Activated CD8-positive, alpha-beta memory T cell treated with anti-CD3 and anti-CD28 coated beads for 4 hours (primary cell): ENCODE measurements at places on chromosomes 4 and X.

GRCh38 chrX:39293203-39293602 lies 491.9 kb downstream of the MID1IP1 start:
- DNase-seq, result no peak

- no peak for DNase-seq
Measured at GRCh38 chr4:169823685-169824084, 65.9 kb upstream of the HPF1 start.

GRCh38 chr4:93649828-93650227 lies 178.7 kb upstream of the ATOH1 start:
- no peak for DNase-seq

- no peak for DNase-seq
Measured at GRCh38 chrX:121782544-121782943, 735.1 kb downstream of the GLUD2 start.

DNA sequence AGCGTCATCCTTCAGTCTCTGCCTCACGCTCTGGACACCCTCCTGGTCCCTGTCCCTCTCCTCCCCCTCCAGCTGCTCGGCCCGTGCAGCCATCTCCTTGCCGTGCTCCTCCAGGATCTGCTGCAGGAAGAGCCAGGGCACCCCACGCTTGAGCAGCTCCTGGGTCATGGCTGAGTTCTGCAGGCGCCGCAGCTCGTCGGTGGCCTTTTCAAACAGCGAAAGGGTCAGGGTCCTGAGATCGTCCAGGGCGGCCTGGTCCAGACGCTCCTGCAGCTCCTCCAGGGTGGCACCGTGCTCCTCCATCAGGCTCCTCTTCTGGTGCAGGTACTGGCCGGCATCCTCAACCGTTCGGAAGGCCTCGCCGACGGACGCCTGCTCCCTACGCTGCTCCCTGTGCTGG lies 85.8 kb downstream of the EVC2 start:
- no peak for DNase-seq

GRCh38 chr4:152310257-152310656 lies 225.6 kb downstream of the FBXW7 start:
- no peak for DNase-seq

DNA sequence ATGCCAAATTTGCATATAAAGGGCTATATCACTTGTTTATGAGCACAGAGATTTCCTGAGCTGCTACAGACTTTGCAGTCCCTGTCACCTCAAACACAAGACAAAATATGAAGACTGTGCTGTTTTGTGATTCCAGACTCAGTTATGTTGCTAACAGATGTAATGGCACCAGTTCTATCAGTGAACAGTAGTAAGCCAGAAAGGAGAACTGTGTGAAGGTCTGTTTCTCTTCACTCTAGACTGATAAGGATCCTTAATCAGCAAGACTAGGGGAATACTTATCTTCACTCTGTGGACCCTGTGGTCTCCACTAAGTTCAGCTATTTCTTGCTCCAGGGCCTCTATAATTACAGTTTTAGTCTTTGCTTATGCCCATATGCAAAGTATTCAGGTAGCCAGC lies 82.7 kb downstream of the ANXA5 start:
- no peak for DNase-seq

DNA sequence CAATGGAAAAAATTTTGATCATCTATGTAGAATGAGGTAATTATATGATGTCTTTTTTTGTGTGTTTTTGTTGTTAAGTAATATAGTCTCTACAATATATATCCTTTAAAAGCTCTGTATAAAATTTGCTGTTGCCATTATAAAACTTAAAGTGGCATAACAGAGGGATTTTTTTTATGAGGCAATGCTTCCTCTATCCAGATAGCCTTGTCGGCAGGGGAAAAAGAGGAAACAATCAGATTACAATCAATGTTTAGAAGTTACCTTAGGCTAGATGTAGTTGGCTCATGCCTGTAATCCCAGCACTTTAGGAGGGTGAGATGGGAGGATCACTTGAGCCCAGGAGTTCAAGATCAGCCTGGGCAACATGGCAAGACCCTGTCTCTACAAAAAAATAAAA lies 86.8 kb downstream of the DIAPH2 start:
- DNase-seq, result no peak

GRCh38 chrX:119775517-119776238 lies 15.8 kb downstream of the RPL39 start:
- no peak for DNase-seq

DNA sequence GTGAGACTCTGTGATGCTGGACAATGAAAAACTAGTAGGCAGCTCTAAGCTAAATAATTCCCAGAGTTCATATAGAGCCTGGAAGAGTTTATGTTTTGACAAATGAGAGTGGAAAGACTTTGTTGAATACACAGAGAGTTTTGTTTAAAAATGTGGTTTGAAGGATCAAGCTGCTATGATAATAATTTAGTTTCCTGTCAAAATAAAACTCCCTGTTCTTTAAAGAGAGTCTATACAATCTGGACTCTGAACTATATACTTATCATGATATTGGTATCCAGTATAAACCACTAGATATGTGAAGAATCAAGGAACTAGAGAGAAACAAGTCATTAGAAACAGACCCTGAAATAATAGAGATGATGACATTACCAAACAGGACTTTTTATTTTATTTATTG lies 158.6 kb downstream of the C4orf33 start:
- DNase-seq, result no peak

DNA sequence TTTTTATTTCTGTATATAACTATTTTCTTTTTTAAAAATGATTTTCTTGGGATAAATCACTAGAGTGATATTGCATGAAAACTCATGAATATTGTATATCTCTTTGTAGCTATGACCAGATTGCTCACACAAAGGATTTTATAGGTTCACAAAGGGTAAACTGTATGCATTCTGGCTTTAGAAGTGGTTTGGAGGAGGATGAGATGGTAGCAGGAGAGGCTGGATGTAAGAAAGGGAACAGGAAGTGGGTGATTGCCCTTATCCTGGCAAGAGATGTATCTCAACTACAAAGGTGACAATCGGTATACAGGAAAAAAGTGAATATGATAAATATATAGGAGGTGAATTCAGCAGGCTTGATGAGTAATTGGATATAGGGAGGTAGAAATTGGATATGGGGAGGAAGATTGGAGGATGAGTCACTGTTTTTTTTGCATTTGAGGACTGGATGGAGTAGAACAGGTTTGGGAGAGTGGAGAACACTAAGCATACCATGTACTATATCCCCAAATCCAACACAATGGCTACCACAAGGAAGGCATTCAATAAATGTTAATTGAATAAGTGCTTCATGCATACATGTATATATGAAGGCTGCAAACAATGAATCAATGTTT lies 9.9 kb downstream of the FGG start:
- DNase-seq, result no peak

GRCh38 chrX:44815681-44816080 lies 28.1 kb upstream of the DUSP21 start:
- no peak for DNase-seq

- DNase-seq, result no peak
Measured at GRCh38 chr4:168643111-168643795, 146.4 kb downstream of the PALLD start.

- no peak for DNase-seq
Measured at GRCh38 chr4:136865526-136865925, 666.8 kb downstream of the PCDH18 start.

DNA sequence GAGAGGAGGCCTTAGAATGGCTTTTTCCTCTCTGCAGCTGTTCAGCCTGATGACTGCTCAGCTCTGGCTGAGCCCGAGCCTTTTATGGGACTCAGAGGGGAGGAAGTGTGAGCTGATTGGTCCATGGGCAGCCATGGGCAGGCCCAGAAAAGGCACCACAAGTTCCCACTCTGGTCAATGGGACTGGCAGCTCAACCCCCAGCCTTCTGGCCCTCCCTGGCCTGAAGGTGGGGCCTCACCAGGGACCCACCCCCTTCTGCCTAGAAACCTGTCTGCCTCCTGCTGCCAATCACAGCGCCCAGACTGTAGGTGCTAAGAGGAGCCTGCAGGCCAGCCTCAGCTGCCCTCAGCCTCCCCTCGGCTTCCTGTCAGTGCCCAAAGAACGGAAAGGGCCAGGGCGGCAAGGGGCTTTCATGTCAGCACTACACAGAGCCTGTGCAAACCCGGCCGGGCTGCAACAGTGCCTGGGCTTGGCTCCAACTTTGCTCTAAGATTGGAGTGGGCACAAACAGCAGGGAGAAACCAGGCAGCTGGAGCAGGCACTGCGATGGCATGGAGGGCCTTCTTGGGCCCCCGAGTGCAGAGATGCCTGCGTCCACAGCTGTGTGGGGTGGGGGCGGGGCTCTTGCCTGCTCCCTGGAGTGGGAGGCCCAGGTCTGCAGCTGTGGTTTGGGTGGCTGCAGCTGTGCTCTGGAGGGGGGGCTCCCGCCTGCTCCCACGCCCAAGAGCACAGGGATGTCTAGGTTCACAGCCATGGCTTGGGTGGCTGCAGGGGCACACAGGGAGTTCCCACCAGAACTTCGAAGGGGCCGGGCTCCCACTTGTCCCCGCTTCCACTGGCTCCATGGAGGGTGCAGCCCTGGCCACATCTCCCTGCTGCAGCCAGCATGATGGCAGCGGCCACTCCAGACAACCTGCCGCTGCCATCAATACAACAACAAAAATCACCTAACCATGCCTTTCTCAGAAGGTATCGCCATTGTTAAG lies 92.6 kb downstream of the NXF2 start:
- no peak for DNase-seq

GRCh38 chr4:181018913-181019312 lies 1224.3 kb upstream of the TENM3 start:
- no peak for DNase-seq

- DNase-seq, result no peak
Measured at GRCh38 chr4:130147641-130148040, 1051.7 kb downstream of the C4orf33 start.

GRCh38 chrX:9662148-9662547 lies 103.5 kb downstream of the GPR143 start:
- no peak for DNase-seq
